ENCODE measurements at places on chromosomes 1 and 21.
A peak's percentile ranks its signal among the peaks of the same experiment; 100 is the strongest.

- DNase-seq = no peak
Measured at GRCh38 chr1:248750496-248750895, 5.1 kb downstream of the LYPD8 start.

DNA sequence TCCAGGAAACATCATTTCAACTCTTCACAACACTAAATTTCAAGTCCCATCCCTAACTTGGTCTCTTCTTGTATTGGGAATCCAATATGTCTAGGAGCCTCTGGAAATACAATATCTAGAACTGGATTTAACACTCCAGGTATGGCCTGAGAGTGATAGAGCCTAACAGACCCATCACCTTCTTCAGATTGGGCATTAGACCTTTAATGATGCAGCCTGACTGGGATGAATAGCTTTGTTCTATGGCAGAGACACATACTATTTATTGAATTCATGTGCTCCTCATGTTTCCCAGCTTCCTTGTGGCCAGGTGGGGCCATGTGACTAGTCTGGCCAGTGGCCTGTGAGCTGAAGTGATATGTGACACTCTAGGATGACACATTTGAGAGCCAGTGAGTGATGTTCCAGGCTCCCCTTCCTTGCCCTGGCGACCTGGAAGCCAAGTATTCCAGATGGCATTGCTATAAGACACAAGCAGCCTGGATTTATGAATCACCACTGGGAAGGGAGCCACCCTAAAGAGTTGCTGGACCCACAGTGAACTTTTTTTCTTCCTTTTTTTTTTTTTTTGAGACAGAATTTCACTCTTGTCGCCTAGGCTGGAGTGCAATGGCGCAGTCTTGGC lies 31.0 kb upstream of the POU3F1 start:
- DNase-seq = no peak

DNA sequence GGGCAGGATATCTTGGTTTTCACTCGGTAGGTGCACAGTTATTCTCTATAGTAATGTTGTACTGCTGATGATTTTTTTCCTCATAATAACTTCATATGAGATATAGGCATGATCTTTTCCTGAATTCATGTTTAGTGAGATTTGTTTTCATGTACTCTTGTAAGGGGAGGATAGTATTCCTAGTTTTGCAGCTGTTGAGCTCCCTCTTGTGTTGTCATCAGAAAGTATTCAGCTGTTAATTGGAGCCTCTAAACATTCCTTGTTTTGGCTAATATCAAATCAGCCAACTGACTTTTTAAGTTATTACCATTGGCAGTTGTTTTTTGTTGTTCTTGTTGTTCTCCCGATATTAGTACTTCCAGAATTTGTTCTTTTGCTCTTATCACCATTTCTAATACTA lies 24.4 kb downstream of the OR10R2 start:
- no peak for DNase-seq

DNA sequence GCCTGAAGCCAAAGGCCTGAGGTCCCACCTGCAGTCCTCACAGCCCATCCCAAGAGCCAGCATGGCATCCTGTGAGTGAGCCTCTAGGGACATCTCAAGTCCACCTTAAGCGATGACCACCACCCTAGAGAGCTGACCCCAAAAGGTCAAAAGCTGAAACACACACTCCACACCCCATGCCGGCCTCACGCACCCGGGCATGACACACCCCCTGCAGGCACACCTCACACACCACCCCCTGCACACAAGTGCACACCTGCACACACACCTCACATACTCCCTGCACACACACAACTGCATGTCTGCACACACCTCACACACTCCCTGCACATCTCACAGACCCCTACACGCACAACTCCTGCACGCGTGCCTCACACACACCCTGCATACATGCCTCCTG lies 118.7 kb downstream of the NPHP4 start:
- no peak for DNase-seq

DNA sequence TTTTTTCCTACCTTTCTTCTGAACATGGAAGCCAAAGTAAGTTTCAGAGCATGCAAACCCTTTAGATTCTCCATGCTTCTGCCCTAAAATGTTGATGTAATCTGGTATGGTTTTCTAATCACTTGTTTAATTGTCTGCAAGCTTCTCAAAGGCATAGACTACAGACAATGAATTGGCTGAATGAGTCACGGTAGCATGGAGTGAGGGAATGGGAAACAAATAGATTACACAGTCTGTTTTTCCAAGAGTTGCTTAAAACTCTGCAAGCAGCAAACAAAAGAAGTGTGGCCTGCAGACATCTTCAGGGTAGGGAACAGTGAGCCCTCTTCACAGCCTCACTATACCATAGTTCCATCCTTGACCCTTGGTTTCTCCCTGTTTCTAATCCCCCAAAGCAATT lies 326.0 kb downstream of the BARHL2 start:
- no peak for DNase-seq

- DNase-seq = no peak
Measured at GRCh38 chr21:26281506-26281905, 110.9 kb upstream of the APP start.

DNA sequence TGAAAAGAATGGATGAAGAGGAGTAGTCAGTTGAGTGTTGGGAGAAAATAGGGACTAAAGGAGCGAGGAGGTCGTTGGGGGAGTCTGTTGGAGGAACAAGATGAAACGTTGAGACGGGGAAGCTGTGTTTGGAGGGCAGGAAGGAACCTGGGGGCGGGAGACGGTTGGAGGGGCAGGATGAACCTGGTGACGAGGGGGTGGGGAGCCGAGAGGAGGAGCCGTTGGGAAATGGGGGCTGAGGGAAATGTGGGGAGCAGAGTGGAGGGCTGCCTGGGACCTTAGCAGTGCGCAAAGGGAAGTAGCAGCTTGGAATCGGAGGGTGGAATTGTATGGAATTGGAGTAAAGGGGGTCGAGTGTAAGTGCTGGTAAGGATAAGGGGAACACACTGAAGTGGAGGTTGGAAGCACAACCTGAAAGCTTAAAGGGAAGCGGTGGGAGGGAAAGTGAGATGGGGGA lies 630 bp downstream of the MTF2 start:
- DNase-seq = no peak

DNA sequence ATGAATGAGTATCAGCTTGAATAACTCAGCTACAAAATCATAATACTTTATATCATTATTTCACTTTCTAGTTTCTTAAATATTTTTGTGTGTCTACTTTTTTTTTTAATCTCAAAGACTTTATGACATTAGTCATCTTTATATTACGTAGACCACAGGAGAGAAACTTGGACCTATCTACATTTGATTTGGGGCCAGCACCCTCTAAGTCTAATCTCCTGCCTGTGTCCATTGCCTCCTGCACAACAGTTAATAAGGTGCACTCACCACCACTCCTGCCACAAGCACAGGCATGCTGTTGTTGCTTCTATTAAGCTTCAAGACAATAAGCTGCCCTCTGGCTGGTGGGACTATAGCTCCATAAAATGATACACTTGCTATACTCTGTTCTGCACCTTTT lies 70.4 kb downstream of the DIRAS3 start:
- DNase-seq = no peak

- no peak for DNase-seq
Measured at GRCh38 chr1:29332204-29332603, 95.9 kb downstream of the PTPRU start.

DNA sequence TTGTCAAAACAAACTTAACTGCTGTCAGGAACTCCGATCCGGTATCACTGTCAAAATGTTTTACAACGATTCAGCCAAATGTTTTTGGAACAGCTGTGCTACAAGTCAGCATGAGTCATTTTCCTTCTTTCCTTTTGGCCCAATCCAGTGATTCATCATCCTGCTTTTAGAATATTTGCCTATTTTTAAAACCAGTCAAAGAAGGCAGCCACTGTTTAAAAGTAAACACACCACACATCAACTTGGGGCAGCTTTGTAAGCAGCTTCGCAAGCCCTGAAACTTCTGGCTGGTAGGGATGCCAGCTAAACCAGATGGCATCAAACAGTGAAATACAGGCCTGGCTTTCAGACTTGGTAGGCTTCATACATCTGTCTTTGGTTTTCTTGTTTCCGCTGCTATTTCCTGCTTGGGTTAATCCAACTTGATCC lies 14.9 kb downstream of the MAP3K7CL start:
- DNase-seq = no peak

DNA sequence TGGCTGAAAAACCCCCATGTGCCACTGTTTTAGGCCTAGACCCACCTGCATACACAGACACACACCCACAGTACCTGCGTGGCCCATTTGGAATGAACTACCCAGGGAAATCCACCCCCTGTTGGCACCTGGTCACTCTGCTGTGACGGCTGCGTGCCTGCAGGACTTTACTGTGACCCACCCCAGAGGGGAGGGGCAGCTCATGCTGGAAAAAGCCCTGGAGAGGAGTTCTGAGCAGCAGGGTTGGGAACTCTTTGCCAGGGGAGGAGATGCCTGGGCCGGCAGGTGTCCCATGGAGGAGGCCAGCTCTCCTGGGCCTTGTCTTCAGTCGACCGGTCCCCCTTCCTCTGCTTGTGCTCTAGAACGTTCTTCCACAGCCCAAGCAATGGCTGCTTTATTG lies 87.3 kb upstream of the CSF3R start:
- no peak for DNase-seq

DNA sequence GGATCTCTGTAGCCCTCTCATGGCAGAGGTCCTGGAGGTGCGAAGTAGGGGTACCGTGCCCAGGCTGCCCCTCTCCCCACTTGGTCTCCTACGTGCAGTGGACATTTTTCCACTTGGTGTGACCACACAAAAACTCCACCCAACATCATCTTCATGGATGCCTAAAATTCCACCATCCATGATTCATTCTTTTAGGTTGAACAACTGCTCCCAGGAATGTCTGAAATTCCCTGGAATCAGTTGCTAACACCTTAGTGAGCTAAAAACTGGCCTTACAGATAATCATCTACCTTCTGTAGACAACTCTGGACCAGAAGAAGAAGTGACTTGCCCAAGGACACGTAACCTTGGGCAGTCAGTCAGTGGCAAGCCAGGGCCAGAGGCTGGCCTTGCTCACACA lies 32.1 kb upstream of the CLIC4 start:
- DNase-seq = no peak

GRCh38 chr21:40633048-40633447 lies 213.9 kb downstream of the DSCAM start:
- no peak for DNase-seq

DNA sequence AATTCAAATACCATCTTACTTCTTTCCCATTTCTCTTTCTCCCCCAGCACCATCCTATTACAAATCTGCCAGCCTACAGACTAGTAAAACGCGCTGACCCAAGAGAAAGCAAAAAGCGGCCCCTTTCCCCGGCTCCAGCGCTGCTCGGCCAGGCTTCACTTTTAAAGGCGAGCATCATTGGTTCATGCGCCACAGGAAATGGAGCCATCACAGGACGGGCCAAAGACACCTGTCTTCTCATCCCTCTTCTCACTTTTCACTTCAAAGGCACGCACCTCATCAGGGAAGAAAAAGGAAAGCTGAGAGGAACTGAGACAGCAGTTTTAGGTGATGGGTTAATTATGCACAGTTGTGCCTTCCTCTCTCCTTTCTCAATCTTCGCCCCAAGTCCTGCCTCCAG lies 664.2 kb upstream of the USP24 start:
- DNase-seq = peak; percentile 6

DNA sequence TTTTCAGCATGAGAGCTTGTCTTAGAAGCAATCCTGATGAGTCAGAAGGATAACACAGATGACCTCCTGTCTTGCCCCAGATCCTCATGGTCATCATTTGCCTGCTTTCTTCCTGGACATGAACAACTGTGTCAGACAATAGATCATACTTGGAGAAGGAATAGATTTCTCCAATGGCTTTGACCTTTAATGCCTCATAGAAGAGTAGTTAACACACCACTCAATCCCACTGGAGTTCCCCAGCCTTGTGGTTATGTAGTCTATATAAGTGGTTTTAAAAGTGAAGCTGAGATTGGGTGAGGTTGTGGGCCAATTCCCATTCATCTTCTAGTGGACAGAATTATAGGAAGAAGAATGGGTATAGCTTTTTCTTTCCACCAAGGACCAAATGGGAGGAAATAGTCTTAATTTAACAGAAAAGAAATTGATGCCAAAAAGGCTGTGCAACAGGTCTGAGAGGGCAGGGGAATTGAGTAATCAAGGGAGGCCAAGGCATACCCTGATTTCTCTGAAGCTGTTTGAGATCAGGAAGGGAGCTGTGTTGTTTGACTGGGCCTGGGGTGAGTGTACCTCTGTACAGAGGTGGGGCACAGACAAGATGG lies 14.4 kb downstream of the PRCC start:
- DNase-seq = no peak

GRCh38 chr1:81160696-81161095 lies 640.0 kb upstream of the ADGRL2 start:
- no peak for DNase-seq

- no peak for DNase-seq
Measured at GRCh38 chr1:33736496-33736895, 127.4 kb upstream of the HMGB4 start.

DNA sequence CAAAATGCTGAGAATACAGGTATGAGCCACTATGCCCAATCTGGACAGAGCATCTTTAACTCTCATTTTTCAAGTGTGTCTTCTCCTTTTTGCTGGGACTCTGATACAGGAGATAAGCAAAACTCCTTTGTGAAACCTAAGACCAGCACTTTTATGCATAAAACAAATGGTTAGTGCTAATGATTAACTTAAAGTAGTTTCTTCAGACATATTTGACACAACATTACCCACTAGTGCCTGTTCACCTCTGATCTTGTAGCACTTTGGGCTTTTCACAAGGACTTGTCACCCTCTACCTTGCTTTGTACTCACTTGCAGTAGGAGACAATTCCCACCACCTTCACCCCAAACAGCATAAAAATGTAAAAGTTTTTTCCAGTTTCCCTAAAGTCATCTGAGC lies 216.3 kb downstream of the RGS7 start:
- DNase-seq = no peak

- no peak for DNase-seq
Measured at GRCh38 chr1:164519426-164519825, 39.6 kb upstream of the PBX1 start.

DNA sequence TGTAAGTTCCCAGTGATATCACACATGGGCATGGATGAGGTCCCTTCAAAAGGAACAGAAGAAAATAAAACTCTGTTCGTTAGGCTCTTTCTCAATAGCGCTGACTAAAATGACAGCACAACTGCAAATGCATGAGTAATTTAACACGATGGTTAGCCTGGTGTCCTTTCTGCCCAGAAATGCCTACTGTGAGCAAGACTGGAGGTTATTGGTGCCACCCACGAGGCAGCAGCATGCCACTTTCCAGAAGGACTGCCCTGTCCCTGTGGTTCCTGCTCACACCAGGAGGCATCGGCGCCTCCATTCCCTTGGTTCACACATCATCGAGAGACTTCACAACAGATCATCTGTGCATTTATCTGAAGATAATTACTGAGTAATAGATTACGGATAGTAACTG lies 26.2 kb downstream of the VPS26C start:
- no peak for DNase-seq

DNA sequence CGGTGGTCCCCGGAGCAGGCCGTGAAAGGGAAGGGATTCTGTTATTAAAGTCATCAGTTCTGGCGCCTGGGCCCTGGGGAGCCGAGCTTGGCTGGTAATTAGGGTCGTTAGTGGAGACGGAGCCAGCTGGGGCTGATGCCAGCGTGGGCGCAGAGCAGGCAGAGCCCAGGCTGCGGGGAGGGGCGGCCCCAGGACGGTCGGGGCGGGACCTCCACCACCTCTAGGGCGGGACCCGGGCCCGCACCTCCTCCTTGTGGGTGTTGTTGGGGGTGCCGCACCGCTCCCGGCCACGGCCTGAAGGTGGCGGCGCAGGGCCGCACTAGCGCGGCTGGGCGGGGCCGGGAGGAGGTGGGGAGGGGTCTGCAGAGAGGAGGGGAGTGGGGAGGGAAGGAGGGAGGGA lies 470.6 kb downstream of the PTPRU start:
- DNase-seq = peak; percentile 50

All from upper lobe of left lung (tissue), 6 donors.